NCI-H460 (cell line): ENCODE measurements at places on chromosomes 2 and 18. TPM values are rescaled to one million over a fixed set of nuclear protein-coding genes. Genes with fewer than 3 reads are reported as not detected.

GRCh38 chr18:48470484-48471180 is 61.4 kb upstream of the ZBTB7C start:
- DNase-seq, result no peak

The VWA3B gene
- total RNA-seq, result not detected in 2 replicates

GRCh38 chr2:121044412-121044811 is 240.6 kb downstream of the TFCP2L1 start:
- no peak for DNase-seq

- DNase-seq, result no peak
Measured at GRCh38 chr2:236161531-236161930, 6.7 kb downstream of the GBX2 start.

The LONRF2 gene
- total RNA-seq, result 3.2 and 4.3 TPM in 2 replicates

The DNER gene
- total RNA-seq, result 107 and 111 TPM in 2 replicates

The PKDCC gene
- 1.9 and 2.1 TPM in 2 replicates for total RNA-seq

The RAX gene
- total RNA-seq, result not detected in 2 replicates

DNA sequence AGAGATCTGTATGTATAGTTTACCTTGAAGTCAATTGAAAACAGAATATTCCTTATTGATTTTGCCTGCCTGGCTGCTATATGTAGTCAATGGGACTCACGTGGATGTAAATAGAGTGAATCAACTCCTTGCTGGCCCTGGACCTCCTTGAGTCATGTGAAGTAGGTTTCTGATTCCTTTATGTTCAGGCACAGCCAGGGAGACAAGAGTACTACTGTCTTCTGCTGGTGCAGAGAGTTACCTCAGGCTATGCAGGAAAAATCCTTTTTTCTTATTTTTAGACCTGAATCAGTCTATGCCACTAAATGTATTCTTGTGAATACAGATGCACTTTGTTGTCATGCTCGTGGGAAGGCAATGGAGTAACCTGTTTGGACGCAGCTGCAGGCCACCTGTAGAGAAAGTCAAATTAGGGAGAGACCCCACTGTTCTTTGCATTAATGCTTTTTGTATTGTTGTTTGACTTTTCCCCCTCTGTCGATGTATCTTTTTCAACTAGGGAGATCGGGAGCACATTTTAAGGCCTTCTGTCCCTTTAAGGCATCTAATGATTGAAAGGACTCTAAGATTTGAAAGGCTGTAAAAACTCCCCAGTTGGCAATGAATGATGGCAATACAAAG is 473.9 kb downstream of the ARHGAP15 start:
- no peak for DNase-seq
